ENCODE measurements at places on chromosomes 16 and 17. TPM values are rescaled to one million over a fixed set of nuclear protein-coding genes. Genes with fewer than 3 reads are reported as not detected.

Gene APOBR
- total RNA-seq = under 0.01 TPM

Gene SPHK1
- 383 TPM for total RNA-seq

Gene TACO1
- total RNA-seq = 11.3 TPM

Gene ABCA3
- total RNA-seq = 20.8 TPM

Gene WNK4
- total RNA-seq = 1.5 TPM

Gene KCNJ2
- total RNA-seq = 0.43 TPM

Gene NPIPA8
- total RNA-seq = not detected

Gene NKD1
- not detected for total RNA-seq

Gene UTS2R
- total RNA-seq = not detected

Gene NPIPB8
- 0.34 TPM for total RNA-seq

All from dermis lymphatic vessel endothelial cell (primary cell).